ENCODE measurements at places on chromosomes 4 and X. TPM values are rescaled to one million over a fixed set of nuclear protein-coding genes. Genes with fewer than 3 reads are reported as not detected.
A peak's percentile ranks its signal among the peaks of the same experiment; 100 is the strongest.

DNA sequence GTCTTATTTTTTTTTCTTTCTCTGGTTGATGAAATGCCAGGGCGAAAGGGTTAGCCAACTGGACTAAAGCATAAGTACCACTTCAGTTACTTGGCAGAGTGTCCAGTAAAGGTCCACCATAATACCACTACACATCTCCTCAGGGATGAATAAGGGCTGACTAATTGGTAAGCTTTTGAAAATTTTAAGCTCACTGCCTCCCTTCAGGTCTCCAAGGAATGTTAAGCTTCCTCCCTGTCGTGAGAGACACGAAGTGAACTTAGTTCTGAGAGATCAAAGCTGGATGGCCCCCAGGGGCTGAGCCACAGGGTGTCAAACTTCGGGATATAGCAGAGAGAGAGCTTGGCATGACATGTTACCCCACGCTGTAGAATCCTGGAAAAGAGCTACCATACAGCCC, 111.4 kb downstream of the VSIG4 start:
- DNase-seq, result no peak
- no peak overlapping the region for H3K27ac ChIP-seq
- H3K27me3 ChIP-seq, result peaks cover 2% of the 10 kb centered on the region
- H3K4me1 ChIP-seq, result no peaks in the 10 kb centered on the region
- H3K36me3 ChIP-seq, result no peaks in the 10 kb centered on the region
- H3K4me3 ChIP-seq, result no peak overlapping the region

GRCh38 chrX:51332188-51332942, at the start of gene NUDT10:
Gene NUDT10 (plus strand): TSS chrX:51332822. CDS start chrX:51332966, 144 bp downstream.
- H3K36me3 ChIP-seq, result no peaks in the 10 kb centered on the region
- peak; percentile 86 for DNase-seq
- peaks cover 2% of the 10 kb centered on the region for H3K4me1 ChIP-seq
- H3K4me3 ChIP-seq, result peak within 1 kb of the TSS; percentile 88

DNA sequence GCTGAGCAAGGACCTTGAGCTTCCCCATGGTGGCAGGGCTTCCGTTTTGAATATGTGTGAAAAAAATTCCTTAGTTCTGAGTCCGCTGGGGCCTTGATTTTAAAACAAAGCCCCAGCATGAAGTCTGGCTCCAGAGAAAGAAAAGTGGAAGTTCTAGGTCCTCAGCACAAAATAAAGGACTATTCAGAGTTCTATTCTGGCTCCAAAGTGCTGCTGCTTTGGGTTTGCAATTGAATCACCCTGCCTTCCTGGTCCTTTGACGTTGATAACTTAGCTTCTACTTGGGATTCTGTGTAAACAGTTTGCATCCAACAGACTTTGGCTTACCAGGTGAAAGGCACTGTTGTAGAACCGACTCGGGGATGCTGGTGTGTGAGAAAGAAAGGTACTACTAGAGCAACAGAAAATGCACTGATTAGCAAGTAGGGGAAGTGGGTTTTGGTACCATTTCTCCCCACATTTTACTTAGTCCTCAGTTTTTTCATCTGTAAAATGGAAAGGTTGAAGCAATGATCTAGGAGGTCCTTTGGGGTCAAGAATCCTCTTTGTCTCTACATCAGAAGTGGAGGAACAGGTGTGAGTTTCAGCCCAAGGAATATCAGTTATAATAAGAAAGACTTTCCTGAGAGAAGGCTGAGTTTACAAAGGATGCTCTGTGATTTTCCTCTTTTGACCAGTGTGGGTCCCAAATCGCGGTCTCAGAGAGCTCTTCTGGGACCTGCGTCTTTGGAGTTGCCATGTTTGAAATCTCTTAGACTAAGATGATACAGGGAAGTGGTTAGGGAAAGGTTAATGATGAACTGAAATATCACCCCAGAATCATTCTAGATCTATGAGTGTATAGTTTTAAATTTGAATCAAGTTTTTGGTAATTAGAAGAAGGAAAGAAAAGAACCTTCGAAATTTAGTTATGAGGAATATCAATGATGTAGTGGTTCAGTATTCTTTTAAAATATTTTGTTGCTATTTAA, 28.2 kb downstream of the IGFBP7 start:
- H3K36me3 ChIP-seq, result no peaks in the 10 kb centered on the region
- no peaks in the 10 kb centered on the region for H3K4me1 ChIP-seq
- no peaks in the 10 kb centered on the region for H3K27me3 ChIP-seq
- no peak overlapping the region for H3K4me3 ChIP-seq

SERTM2 gene
- not detected for total RNA-seq
